Tibial nerve (tissue), 4 donors: ENCODE measurements at places on chromosomes 3 and 15.

DNA sequence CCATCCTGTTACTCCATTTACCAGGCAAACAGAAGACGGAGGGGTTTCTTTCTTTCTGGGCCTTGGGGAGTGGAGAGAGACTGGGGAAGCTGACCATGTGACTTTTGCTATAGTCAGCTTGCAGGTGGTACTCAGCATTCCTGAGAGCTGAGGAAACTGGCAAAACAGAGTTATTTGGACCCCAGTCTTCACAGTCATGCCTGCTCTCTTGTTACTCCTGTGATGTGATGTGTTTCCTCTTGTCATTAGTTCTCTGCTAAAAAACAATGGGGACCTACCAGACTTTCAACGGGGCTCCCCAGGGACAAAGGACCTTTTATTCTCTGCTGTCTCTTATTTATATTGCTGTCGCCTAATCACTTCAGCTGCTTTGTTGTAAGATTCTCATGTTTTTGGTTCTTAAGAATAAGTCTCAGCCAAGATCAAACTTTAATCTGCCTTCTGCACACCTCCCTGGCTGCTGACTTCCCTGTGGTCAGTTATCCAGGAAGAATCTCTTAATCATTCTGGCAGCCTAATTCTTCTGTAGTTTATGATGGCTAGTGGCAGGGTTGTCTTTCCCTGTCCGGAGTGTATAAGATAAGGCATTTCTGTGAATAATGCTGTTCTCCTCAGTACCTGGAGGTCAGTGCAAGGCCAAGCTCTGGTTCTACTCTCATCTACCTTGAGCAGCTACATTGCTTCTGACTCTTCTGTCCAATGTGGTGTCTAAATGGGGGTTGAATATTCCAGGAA, 8.8 kb downstream of the STARD9 start:
- DNase-seq = no peak

- peak; percentile 32 for DNase-seq
Observed at GRCh38 chr3:124217542-124217941, 225.6 kb upstream of the ROPN1 start.

GRCh38 chr3:194586836-194587235, 46.4 kb downstream of the TMEM44 start:
- no peak for DNase-seq

GRCh38 chr3:67765575-67765974, 111.2 kb upstream of the SUCLG2 start:
- no peak for DNase-seq

DNA sequence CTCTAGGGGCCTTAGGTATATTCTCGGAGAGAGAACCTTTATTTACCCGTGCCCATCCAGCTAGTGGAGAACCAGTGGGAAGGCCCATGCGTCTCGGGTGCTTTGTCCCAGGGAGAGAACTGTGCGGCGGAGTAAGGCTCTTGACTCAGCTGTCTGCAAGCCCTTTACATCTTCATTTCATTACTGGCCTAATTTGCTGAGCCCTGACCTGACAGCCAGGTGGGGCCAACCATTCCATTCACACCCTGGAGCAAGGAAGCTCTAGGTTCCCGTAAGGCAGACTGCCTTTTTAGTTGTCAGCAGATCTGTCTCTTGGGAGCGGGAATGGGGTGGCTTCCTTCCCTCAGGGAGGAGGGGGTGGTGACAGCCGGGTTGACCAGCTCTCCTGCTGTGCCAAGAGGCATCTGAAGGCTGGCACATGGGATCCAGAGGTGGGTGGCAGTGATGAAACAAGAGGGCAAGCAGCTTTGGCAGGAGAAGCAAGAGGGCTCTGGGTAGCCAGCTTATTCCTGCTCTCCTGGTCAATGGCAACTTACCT, 36.4 kb downstream of the SV2B start:
- DNase-seq = no peak

GRCh38 chr3:45297331-45297730, 71.2 kb upstream of the TMEM158 start:
- DNase-seq = no peak

DNA sequence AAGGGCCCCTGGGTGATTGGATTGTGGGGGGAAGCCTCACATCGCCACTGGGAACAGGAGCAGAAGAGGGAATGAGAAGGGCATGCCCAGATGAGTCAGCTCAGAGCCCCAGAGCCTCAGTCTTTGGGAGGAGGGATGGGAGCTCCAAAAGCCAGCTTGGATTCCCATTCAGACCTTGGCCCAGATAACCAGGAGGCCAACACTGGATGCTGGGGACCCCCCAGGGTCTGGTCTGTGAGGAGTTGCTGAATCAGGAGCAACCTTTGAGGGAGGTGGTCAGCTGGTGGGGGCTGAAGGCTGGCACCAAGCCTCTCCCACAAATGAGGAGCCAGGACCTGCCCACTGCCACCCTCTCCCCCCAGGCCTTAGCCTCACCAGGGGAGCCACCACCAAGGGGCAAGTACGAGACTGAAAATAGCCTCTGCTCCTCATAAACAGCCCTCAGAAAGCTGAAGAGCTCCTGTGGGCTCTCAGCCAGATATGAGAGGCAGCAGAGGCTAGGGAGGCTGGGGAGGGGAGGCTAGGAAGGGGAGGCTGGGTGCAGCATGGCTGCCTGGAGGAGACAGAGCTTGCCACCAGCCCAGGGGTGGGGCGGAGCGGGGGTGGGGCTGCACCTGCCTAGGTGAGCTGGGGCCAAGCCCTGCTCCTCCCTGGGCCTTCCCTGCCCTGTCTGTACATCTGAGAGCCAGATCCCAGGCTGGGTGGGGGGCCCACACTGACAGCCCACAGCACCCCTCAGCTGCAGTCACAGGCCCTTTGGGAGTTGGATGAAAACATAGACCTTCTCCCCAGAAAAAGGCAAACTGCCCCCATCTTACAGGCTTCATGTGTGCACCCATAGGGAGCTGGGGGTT, 99.8 kb downstream of the SEC22A start:
- DNase-seq = no peak

- DNase-seq = no peak
Observed at GRCh38 chr3:160023476-160023875, 34.8 kb downstream of the IL12A start.

GRCh38 chr15:40006003-40006402, 33.0 kb downstream of the SRP14 start:
- DNase-seq = no peak

- DNase-seq = no peak
Observed at GRCh38 chr3:195248281-195248680, 22.7 kb downstream of the XXYLT1 start.

DNA sequence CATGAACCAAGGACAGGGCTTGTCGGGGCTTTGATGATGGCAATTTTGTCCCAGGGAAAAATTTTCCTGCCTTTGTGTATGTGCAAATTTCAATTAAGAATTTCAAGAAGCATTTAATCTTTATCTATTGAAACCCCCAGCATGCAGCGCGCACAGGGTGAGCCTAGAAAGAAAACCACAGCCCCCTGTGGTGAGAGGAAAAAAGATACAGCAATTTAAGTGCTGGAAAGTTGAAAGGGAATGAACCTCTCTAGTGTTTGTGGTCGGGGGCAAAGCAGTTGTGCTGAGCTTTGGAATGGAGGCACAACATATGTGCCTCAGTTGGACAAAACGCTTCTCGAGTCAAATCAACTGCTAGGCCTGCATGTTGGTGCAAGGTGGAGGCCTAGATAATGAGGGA, 111.8 kb upstream of the C15orf61 start:
- no peak for DNase-seq

GRCh38 chr3:126699011-126699410, 5.0 kb upstream of the CHCHD6 start:
- no peak for DNase-seq

DNA sequence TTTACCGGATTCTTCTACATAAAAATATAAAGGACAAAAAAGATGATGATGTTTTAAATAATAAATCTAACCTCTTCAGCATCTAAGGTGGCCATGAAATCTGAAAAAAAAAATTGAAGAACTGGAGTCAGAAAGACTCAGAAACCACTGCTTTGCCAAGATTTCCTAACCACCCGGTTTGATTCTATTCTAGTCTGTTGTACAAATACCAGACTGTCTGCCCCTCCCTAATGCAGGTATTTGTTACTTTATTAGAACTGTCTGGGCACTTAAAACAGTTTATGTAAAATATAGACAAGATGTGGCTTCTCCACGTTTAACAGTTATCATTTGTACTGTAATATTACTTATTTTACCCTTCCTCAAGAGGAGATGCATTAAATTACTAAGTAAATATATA, 48.8 kb downstream of the UACA start:
- no peak for DNase-seq

GRCh38 chr3:138426211-138426610, 8.2 kb upstream of the ESYT3 start:
- DNase-seq = no peak
